Hematopoietic multipotent progenitor cell treated with erythropoietin and hydrocortisone succinate and interleukin-3 and kit ligand, for 8 days (in vitro differentiated cells): ENCODE measurements at places on chromosomes 11 and 22.

DNA sequence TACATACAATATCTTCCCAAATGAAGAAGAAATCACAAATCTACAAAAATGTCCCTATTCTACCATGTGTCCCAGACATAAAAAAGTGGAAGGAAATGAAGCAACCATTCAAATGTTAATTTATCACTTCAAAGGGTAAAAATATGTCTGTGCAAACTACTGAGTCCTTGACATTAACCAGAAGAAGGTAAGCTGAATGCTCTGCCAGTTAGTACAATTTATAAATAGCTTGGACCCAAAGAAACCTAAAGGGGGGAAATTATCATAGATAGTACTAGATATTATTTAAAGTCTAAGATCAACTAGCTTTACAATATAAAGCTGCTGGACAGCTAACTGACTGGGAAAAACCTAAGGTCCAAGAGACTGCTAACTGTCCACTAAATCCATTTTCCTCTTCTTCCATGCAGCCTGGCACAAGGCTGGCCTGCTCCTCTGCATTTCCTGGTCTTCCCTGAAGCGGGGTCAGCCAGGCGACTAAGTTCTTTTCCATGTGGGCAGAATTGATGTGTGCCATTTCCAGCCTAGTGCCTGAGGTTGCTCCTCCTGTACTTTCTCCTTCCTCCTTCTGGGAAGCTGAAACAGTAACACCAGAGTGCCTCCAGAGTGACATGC lies 190.9 kb downstream of the CADM1 start:
- no peak for DNase-seq

- DNase-seq: no peak
Observed at GRCh38 chr11:76612226-76612625, 58.3 kb downstream of the LRRC32 start.

DNA sequence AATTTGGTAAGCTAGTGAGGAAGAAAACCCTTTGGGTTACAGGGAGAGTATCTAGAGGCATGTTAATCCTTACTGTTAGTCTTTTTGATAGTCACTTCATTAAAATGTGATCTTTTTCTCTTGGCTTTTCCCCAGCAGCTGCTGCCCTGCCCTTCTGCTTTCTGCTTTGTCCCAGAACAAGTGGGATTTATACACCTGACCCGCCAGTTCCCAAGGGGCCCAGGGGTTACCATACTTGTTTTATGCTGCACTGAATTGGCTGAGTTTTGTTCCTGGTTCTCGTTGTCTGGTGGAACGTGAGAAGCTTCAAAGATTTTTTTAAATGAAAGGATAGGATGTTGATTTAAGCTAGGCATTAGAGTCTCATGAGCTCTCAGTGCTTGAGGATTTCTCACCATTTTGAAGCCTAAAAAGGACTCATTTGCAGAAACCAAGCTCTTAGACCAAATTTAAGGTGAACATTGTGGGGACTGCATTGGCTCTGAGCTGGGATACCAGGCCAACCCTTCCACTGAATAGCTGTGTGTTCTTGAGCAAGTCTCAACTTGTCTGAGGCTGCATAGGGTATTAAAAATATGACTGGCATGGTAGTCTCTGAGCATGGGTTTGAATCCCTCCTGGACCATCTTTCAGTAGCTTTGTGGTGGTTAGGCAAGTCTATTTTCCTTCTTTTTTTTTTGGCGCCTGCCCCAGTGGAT lies 6.6 kb downstream of the LIMK2 start:
- DNase-seq: no peak

- DNase-seq: no peak
Observed at GRCh38 chr11:1876361-1877063, 15.2 kb downstream of the PRR33 start.

- DNase-seq: peak; percentile 2
Observed at GRCh38 chr22:33853200-33854097, 66.8 kb downstream of the LARGE1 start.

DNA sequence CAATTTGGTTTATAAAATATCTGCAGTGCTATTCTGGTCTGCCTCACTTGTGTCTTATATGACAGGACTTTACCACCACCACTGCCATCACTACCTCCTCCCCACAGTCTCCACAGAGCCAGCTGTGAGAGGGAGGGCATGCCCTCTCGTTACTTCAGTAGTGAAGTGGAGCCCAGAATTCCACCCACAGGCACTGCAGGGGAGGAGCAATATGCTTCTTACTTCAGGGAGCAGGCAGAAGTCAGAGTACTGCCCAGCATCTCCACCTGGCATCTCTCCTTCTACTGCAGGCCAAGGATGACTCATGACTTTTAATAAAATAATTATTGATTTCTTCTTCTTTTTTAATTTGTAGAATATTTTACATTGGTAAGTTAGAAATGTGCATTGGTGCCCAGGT lies 255.5 kb downstream of the DYNC2H1 start:
- no peak for DNase-seq

DNA sequence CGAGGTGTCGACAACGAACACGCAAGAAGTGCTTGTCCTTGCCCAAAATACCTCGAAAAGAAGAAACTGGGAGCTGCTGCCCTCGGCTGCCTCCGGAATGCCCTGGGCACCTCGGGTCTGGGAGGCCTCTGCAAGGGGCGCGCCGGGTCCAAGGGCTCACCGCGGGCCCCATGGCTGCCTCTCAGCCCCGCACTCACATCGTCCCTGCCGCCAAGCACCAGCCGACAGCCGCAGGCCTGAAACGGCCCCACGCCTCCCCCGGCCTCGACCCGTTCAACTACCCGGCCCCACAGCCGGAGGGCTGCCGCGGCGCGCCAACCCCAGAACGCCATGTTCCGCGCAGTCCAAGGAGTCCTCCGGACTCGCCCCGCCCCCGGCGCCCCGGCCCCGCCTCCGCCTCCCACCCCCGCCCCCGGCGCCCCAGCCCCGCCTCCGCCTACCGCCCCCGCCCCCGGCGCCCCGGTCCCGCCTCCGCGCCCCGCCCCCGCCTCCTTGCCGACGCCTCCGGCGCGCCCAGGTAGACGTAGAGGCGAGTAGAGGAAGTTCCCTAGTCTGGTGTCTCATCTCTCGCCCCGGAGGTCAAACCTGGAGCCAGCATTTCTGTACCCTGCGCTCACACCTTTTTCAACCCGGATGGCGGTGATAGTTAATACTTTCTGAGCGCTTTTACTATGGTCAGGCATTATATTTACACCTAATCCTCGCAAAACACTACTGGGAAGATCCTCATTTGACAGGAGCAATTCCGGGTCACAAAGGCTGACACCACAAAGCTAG lies at the start of gene SIRT3:
TSS of gene SIRT3 (minus strand) at position 346 of the 777 bp plus-strand sequence. CDS start at position 332, 14 bp downstream.
- DNase-seq: peak; percentile 89

DNA sequence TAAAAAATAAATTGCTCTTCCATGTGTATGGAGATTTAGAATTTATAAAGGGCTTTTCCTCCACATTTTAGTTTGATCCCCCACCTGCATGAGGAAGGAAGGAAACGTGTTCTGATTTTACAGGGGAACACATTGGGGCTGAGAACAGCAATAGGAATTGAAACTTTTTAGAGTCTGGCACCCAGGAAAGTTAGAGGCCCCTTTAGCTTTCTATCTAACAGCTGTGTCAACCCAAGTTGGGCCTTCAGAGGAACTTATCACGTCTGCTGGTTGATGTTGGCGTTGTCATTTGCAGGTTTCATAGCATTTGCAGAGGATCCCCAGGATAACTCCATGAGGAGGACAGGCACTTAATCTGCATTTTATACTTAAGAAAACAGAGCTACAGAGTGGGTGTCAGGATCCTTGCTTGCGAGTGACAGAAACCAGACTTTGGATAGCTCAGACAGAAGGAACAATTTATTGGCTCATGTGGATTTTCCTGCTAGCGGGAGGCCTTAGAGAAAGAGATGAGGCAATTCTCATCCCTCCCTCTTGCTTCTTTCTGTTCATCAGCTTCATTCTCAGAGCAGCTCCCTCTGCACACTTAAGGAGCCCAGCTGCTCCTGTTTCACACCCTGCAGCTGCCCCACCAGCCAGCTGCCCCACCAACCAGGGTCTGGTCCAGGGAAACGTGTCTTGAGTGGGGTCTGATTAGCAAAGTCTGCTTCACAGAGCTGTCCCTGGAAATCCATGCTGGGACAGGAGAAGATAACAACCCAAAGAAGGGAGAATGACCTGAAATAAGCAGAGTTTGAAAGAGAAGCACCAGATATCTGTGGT lies 92.5 kb upstream of the OR4B1 start:
- no peak for DNase-seq

DNA sequence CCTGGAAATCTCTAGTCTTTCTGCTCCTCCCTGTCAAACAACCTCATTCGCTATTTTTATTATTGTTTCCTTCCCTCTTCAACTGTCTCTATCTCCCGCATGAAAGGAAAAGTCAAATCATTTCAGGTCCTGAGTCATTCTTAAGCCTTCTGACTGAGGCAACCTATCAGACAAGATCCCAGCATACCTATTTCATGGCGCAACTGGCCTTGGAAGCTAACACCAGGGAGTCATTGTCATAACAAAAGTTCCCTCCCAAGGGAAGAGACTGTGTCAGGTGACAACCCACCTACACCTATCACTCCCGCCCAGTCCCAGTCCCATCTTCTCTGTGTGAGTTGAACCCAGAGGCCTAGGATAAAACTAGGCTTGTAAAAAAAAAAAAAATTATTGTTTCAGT lies 10.2 kb upstream of the ARHGAP42 start:
- DNase-seq: no peak

DNA sequence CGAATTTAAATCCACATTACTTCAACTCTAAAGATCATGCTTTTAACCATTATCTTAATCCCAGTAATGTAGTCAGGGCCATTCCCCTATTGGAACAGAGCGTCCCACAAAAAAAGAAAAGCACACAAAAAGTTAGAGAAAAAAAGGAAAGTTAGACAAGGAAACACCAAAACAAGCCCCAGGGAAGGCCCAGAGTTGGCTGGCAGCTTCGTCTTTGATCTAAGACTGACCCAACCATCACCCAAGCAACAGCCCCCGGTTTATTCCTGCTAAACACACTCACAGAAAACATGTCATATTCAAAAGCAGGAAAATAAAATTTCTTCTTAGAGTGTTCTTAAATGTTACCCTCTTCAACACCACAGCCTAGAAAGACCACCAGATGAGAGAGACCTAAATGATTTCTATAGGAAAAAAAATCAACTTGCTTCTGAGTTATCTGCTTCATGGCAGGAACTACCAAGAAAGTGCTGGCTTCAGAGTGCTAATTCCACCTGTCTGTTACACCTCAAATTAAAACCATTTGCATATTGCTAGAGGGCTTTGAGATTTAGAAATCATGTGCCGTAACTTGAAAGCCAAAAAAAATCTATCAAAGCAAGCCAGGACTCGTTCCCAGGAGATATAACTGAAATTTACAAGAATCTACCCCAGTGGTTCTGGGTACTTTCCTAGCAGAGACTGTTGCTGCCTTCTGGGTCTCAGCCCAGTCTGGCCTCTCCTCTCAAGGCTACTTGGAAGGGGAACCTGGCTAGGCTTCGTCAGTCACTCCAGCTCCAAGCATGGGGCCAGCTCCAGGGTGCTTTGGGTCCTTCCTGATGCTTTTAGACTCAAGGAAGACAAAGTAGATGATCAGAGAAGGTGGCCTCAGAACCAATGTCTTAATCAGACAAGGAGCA lies 31.2 kb downstream of the POU2AF3 start:
- no peak for DNase-seq

GRCh38 chr11:34680206-34680605 lies 59.3 kb downstream of the EHF start:
- no peak for DNase-seq

GRCh38 chr11:129945373-129945772 lies 50.0 kb upstream of the NFRKB start:
- peak; percentile 79 for DNase-seq

- no peak for DNase-seq
Observed at GRCh38 chr22:46993633-46994032, 231.2 kb downstream of the TBC1D22A start.

DNA sequence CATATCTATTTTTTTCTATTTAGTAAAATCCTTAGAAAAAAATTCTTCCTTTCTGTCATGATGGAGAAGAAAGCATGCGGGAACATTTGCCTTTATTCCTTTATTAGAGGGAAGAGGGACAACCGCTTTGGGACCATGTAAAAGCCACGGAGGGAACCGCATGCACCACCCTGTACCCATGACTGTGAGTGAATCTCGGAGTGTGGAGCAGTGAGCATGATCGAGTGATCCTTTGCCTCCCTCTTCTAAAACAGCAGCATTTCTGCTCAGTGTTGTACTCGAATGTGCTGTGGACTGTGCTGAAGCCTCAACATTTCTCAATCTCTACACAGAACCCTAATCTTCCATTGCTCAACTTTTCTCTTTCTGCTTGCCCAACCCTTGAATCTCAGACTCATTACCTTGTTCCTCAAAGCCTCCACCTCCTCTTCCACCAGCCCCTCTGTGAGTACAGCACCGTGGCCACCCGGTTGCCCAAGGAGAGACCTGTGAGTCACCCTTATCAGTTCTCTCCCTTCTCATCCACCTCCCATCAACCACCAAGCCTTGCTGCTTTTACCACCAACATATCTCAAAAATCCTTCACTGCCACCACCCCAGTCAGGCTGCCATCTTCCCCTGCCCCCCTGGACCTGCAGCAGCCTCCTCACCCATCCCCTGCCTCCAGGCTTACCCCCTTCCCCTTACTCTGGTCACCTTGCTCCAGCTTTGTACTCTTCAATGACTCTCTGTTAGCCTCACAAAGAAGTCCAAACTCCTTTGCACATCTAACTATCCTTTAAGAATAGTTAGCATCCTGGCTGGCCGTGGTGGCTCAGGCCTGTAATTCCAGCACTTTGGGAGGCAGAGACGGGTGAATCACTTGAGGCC lies 103.1 kb downstream of the NAT10 start:
- peak; percentile 64 for DNase-seq

- no peak for DNase-seq
Observed at GRCh38 chr11:74638869-74639268, 46.5 kb downstream of the POLD3 start.

GRCh38 chr22:43996170-43996980 lies 27.7 kb upstream of the PARVB start:
- DNase-seq: peak; percentile 24
